ENCODE measurements at places on chromosomes 16 and 17. TPM values are rescaled to one million over a fixed set of nuclear protein-coding genes. Genes with fewer than 3 reads are reported as not detected.
A peak's percentile ranks its signal among the peaks of the same experiment; 100 is the strongest.

DNA sequence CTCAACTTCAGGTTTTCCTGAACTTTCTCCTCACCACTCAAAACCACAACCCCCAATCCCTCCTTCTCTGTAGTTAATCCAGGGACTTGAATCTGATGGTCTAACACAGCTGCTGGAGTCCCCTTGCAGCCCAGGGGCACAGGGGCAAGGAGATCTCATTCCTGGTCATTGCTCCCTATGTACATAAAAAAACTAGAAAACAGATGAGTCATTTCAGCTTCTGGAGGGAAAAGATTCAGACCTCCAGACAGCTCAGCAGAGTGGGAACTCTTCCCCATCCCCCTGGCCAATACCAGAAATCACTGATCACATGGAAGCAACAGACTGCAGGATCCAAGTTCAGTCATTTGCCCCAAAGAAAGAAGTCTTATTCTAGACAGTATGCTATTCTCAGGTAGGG is 62.1 kb downstream of the DYNLRB2 start:
- no peaks in the 10 kb centered on the region for H3K27me3 ChIP-seq
- peaks cover 8% of the 10 kb centered on the region for H3K36me3 ChIP-seq
- no peak overlapping the region for H3K4me3 ChIP-seq
- no peak overlapping the region for H3K27ac ChIP-seq
- no peak for DNase-seq

- no peak overlapping the region for H3K27ac ChIP-seq
- no peak overlapping the region for H3K4me3 ChIP-seq
- H3K4me1 ChIP-seq = no peaks in the 10 kb centered on the region
- no peak for DNase-seq
- peaks cover 44% of the 10 kb centered on the region for H3K27me3 ChIP-seq
- no peaks in the 10 kb centered on the region for H3K36me3 ChIP-seq
Observed at GRCh38 chr17:33572615-33573014, 279.5 kb upstream of the ASIC2 start.

DNA sequence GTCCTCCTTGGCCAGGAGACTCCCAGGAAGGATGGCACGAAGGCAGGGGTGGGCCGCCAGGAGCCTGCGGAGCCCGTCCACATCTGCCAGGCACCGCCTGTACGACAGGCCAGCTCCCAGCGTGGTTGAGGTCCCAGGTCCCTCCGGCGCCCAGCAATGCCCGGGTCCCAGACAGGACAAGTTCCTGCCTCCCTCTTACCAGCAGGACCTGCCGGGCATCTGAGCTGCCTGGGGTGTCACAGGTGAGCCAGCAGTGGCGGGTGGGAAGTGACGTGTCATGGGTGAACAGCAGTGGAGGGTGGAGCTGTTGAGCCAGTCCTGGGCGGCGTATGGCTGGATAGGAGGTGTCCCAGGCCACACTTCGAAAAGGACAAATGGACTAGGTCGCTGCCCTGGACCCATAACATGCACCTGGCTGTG is 15.7 kb upstream of the BAHCC1 start:
- no peaks in the 10 kb centered on the region for H3K36me3 ChIP-seq
- no peak overlapping the region for H3K27ac ChIP-seq
- H3K4me3 ChIP-seq = no peak overlapping the region
- H3K4me1 ChIP-seq = no peaks in the 10 kb centered on the region

GRCh38 chr17:6462692-6463091 is 18.4 kb downstream of the PIMREG start:
- H3K4me1 ChIP-seq = no peaks in the 10 kb centered on the region
- DNase-seq = no peak
- peaks cover 29% of the 10 kb centered on the region for H3K27me3 ChIP-seq
- no peaks in the 10 kb centered on the region for H3K36me3 ChIP-seq
- no peak overlapping the region for H3K4me3 ChIP-seq

- no peak overlapping the region for H3K27ac ChIP-seq
- no peaks in the 10 kb centered on the region for H3K27me3 ChIP-seq
- no peak for DNase-seq
Observed at GRCh38 chr17:67105213-67105612, 60.9 kb downstream of the CACNG1 start.

DNA sequence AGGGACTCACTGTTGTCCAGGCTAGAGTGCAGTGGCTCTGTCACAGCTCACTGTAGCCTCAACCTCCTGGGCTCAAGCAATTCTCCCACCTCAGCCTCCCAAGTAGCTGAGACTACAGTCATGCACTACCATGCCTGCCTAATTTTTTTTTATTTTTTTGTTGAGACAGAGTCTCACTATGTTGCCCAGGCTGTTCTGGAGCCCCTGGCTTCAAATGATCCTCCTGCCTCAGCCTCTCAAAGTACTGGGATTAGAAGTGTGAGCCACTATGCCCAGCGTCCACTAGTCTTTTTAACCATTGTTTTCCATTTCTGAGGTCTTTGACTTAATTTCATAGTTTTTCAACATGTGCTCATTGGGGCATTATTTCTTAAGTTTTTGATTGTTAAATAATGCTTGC is 13.5 kb downstream of the NSRP1 start:
- no peak overlapping the region for H3K27ac ChIP-seq
- DNase-seq = no peak
- H3K4me1 ChIP-seq = peaks cover 16% of the 10 kb centered on the region
- no peak overlapping the region for H3K4me3 ChIP-seq
- H3K27me3 ChIP-seq = no peaks in the 10 kb centered on the region
- H3K36me3 ChIP-seq = peaks cover 15% of the 10 kb centered on the region

- peaks cover 40% of the 10 kb centered on the region for H3K27me3 ChIP-seq
- H3K27ac ChIP-seq = no peak overlapping the region
- peak; percentile 60 for DNase-seq
- H3K4me3 ChIP-seq = peak overlapping the region; percentile 41
- no peaks in the 10 kb centered on the region for H3K36me3 ChIP-seq
- peaks cover 3% of the 10 kb centered on the region for H3K4me1 ChIP-seq
Observed at GRCh38 chr16:78045865-78046581, 23.7 kb downstream of the CLEC3A start.

- DNase-seq = no peak
- no peak overlapping the region for H3K4me3 ChIP-seq
- H3K4me1 ChIP-seq = no peaks in the 10 kb centered on the region
- H3K27ac ChIP-seq = no peak overlapping the region
Observed at GRCh38 chr16:19228575-19228974, 57.0 kb upstream of the CLEC19A start.

DNA sequence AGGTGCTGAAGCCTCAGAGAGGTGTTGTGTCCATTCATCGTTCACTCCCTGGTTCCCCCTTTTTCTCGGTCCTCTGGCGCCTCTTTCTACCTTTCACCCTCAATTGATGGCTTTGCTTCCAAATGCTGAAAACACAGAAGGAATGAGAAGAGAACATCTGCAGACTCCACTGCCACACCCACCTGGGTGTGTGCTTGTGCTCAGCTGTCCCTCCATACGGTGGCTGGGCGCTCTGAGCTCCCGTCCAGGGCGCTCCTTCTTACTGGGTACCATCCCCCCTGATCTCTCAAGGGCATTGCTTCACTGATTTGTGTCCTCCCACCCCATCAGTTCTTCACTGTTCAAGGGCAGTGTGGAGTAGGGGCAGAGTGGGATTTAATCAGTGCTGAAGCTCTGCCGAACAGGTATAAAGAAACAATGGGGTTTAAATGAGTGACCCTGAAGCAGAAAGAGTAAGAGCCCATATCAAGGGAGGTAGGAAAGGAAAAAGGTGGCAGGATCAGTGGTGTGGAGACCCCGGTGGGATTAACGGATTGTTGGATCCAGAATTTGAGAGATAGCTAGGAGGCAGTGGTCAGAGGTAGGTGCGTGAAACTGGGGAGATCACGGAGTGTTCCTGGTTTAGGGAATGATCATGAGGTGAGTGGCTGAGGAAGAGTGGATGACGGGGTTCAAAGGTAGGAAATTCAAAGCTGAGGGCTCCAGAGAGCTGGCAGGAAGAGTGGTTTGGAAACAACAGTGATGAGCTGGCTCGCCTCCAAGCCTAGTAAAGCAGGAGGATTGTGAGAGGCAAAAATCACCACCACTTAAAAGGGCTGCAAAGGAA is 40.8 kb downstream of the MRTFB start:
- H3K27ac ChIP-seq = peak overlapping the region; percentile 29
- peaks cover 85% of the 10 kb centered on the region for H3K4me1 ChIP-seq
- H3K36me3 ChIP-seq = no peaks in the 10 kb centered on the region
- H3K27me3 ChIP-seq = no peaks in the 10 kb centered on the region
- H3K4me3 ChIP-seq = no peak overlapping the region

DNA sequence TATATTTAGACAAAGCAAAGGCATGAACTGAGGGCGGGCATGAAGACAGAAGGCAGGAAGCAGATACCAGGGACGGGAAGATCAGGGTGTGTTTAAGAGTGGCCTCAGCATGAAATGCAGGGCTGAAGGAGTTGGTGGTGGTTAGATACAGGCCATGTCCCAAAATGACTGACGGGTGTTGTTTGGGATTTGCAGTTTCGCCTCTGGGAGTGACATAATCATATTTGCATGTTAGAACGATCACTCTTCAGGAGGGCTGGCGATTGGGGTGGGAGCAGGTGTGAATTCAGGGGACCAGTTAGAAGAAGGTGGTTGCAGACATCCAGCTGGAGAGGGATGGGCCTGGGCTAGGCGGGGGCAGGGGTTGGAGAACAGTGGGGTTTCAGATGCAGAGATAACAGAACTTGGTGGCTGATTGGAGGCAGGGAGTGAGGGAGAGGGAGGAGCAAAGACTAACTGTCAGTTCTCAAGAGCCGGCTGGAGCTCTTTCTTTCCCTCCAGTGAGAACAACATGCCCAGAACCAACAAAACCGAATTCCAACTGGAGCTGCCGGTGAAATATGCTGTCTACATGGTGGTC is 27.2 kb upstream of the ITGAX start:
- no peak overlapping the region for H3K27ac ChIP-seq
- no peak overlapping the region for H3K4me3 ChIP-seq
- no peak for DNase-seq
- peaks cover 75% of the 10 kb centered on the region for H3K27me3 ChIP-seq
- H3K4me1 ChIP-seq = peaks cover 5% of the 10 kb centered on the region

- H3K27ac ChIP-seq = peak overlapping the region; percentile 74
- DNase-seq = no peak
- H3K4me3 ChIP-seq = no peak overlapping the region
Observed at GRCh38 chr17:21210411-21211076, 3.4 kb downstream of the TMEM11 start.

DNA sequence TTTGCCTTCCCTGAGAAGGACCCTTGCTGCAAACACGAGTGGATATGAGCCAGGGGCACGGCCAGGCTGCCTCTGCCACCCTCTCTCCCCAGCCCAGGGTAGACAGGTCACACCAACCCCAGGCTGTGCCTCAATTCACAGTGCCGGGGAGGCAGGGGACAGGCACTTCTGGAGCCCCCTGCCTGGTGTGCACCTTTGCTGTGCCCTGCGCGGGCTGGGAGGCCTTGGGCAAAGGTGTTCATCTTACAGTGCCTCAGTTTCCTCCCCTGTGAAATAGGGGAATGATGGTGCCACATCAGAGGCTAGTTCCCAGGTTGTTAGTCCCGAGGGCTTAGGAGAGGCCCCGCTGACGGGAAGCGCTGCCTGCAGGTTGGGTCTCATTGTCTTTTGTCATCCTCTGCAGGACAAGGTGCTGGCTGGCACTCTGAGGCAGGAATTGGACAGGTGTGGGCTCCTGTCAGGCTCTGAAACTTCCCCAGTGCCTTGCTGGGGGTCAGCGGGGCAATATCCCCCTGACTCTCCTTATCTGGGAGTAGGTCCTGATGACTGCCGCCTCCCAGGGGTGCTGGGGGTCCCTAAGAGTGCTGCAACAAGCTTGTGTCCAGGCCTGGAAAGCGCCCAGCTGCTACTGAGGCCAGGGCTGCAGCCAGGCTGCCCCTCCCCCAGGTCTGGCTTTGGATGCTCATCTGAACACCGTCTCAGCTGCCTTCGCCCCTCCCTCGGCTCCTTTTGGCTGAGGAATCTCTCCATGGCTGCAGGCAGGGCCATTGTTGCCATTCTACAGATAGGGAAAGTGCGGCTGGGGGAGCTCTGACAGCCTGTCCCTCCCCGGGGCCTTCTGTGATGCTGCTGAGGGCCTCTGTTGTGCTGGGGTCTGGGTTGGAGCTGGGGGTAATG is 3.1 kb downstream of the PRSS21 start:
- peaks cover 75% of the 10 kb centered on the region for H3K27me3 ChIP-seq
- no peaks in the 10 kb centered on the region for H3K4me1 ChIP-seq

GRCh38 chr17:18172531-18173278 is 10.9 kb upstream of the ALKBH5 start:
- no peak for DNase-seq
- H3K4me1 ChIP-seq = peaks cover 8% of the 10 kb centered on the region
- no peak overlapping the region for H3K4me3 ChIP-seq
- peak overlapping the region; percentile 27 for H3K27ac ChIP-seq
- H3K36me3 ChIP-seq = no peaks in the 10 kb centered on the region
- no peaks in the 10 kb centered on the region for H3K27me3 ChIP-seq

GRCh38 chr17:79039886-79040285 is 15.9 kb downstream of the C1QTNF1 start:
- no peak for DNase-seq
- no peak overlapping the region for H3K4me3 ChIP-seq
- H3K27me3 ChIP-seq = no peaks in the 10 kb centered on the region
- H3K36me3 ChIP-seq = peaks cover 4% of the 10 kb centered on the region

DNA sequence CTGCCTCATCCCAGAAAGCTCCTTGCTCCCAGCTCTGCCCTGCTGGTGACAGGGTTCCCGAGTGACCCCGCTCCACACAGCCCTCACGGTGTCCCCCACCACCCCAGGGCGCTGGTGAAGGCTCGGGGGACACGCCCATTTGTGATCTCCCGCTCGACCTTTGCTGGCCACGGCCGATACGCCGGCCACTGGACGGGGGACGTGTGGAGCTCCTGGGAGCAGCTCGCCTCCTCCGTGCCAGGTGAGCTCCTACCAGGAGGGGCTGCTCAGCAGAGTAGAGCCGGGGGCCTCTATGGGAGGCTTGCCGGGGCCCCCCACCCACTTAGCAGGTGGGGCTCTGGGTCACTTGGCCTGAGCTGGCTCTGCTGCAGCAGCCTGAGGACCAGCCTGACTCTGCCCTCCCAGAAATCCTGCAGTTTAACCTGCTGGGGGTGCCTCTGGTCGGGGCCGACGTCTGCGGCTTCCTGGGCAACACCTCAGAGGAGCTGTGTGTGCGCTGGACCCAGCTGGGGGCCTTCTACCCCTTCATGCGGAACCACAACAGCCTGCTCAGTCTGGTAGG is 11.2 kb downstream of the GAA start:
- H3K36me3 ChIP-seq = peaks cover 7% of the 10 kb centered on the region
- no peak overlapping the region for H3K4me3 ChIP-seq
- no peak for DNase-seq
- H3K27ac ChIP-seq = no peak overlapping the region

KRT20 gene
- total RNA-seq = not detected

PRSS53 gene
- 1.2 TPM for total RNA-seq

PPP1R27 gene
- 0.25 TPM for total RNA-seq

MRTFB gene
- 24.3 TPM for total RNA-seq

CES3 gene
- 1.0 TPM for total RNA-seq

KRTAP2-2 gene
- total RNA-seq = not detected

C16orf96 gene
- total RNA-seq = 0.08 TPM

CMIP gene
- 11.2 TPM for total RNA-seq
